ENCODE measurements at places on chromosomes 16 and 17.
A peak's percentile ranks its signal among the peaks of the same experiment; 100 is the strongest.

DNA sequence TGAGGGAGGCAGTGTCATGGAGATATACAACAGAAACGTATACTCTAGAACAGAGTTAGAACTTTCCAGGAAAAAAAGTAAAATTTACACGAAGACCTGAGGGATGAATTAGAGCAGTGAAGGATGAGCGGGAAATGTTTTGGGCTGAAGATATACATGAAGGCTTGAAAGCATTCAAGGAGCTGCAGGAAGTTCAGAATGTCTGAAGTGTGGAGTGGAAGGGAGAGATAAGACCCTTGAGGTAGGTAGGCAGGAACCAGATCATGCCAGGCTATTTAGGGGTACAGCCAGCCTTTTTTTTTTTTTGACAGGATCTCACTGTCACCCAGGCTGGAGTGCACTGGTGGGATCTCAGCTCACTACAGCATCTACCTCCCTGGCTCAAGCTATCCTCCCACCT is 3.2 kb upstream of the NLK start:
- DNase-seq: no peak

DNA sequence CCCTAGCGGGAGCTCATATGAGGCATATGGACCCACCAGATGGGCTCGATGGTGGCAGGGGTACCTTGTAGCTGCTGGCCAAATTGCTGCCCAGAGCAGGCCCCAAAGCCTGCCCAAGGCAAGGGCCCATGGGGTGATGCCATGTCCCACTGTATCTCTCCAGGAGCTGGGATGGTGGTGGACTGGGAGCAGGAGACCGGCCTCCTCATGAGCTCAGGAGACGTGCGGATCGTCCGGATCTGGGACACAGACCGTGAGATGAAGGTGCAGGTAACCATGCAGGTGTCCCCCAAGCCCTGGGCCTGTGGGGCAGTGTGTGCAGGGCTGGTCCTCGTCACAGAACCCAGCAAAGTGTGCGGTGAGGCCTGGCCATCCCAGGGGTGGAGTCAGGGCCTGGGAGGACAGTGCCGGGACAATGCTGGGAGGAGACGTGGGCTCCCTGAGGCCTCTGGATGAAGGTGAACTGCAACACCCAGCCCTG is 34.1 kb upstream of the CHMP6 start:
- DNase-seq: no peak

DNA sequence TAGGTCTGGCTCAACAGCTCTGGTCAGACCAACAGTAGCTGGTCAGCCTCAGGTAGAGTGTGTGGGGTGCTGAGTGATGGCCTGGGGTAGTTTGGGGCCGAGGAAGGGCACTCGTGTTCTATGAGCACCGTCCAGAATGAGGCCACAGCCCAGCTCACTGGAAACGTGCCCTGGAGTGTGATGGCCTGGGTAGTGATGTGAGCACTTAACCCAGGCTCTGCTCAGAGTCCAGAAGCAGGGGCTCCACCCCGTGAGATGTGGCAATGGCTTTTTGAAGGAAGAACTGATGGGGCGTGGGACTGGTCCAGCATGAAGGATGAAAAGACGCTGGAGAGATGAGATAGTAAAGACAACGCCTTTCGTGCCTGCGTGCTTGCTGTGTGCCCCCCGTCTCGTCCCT is 35.3 kb downstream of the NTN1 start:
- DNase-seq: no peak

GRCh38 chr17:59503500-59503899 is 61.9 kb upstream of the DHX40 start:
- DNase-seq: no peak

GRCh38 chr16:58494981-58495520 is 4.9 kb upstream of the NDRG4 start:
- DNase-seq: peak; percentile 99
